Calu3 (cell line): ENCODE measurements at places on chromosomes 12 and 14.

DNA sequence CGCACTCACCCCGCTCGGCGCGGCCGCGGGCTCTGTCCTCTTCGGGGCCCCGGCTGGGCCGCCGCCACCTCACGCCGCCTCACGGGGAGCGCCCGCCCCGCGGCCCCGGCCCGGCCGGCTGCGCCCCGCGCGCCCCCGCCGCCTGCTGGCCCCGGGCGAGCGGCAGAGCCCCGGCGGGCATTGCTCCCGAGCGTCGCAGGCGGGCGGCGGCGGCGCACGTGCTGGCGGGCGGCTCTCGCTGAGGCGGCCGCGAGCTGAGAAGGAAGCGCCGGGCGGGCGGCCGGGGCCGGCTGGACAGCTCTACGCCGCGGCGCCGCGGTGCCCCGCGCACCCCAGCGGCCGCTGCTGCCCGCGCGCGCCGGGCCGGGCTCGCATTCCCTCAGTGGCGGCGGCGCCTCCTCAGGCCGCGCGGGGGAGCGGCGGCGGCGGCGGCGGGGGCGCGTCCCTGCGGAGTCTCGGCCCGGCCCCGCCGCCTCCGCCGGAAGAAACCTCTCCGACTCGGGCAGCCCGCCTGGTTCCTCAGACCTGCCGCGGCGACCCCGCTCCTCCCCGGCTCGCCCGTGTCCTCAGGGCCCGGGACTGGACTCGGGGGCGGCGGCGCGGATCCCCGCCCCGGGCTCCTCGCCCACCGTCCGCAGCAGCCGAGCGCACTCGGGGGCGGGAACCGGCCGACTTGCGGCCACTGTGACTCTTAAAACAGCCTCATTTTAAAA lies at the start of gene PITPNM2:
Gene PITPNM2, minus strand, starts transcription at position 347 of the 713 bp plus-strand sequence. CDS start 116,500 bp downstream, outside the sequence.
- DNase-seq: peak; percentile 82

DNA sequence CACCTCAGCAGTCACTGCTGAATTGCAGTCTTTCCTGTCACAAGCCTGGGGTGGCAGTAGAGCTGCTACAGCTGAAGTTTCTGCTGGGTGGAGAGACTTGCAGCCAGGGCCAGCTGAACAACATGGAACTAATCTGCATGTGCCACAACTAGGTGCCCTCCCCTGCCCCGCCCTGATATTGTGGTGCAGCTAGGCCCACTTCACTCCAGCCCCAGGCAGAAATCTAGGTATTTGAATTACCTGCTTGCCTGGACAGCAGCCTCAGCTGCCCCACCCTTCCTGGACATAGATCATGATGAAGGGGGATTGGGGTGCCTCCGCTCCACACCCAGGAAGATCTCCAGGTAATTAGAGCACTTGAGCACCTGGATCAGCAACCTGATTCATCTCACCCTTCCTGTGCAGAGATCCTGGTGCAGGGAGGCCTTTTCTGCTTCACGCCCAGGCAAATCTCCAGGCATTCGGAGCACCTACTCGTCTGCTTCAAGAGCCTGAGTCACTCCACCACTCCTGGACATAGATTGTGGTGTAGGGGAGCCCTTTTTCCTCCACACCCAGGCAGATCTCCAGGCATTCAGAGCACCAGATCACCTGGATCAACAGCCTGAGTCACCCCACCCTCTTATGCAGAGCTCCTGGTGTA lies 477.0 kb downstream of the SOX5 start:
- DNase-seq: no peak

DNA sequence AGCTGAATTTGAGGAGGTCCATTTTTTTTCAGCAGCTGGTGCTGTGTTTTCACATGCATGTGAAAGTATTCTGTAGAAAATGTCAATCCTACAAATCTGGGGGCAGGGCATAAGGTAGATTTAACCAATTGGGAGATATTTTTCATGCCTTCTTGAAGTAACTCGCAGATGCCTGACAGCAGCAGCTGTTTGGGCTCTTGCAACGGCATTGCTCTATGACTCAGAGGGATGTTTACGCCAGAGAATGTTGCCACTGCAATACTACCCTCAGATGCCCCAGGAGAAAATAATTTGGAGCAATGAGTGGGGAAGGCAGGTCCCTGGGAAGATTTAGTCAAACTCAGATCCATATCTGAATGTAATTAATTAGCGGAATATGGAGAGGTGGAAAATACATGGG lies 42.5 kb upstream of the MYBPC1 start:
- no peak for DNase-seq

- DNase-seq: no peak
Observed at GRCh38 chr14:52399921-52400595, 85.9 kb downstream of the PTGER2 start.

- no peak for DNase-seq
Observed at GRCh38 chr14:100283984-100284881, 22.0 kb downstream of the SLC25A29 start.

DNA sequence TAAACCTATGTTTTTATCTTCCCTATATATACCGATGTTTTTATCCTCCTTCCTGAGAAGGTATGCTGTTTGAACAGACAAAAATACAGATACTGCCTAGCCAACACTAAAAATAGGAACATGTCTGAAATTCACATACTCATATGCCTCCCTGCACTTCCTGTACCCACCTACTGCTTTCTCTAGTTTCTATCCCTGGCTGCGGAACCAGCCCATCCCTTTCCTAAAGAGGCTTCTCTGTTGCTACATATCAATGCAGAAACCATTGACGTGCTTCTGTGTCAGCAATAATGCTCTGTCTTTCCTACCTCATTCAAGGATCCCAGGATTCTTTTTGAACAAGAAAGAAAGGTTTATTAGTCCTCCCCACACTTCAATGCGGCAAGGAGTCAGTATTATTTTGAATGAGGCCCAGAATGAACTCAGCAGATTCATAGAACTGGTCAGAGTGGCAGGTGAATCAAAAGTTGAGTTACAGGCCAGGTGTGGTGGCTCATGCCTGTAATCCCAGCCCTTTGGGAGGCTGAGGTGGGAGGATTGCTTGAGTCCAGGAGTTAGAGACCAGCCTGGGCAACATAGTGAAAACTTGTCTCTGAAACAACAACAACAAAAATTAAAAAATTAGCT lies 67.8 kb upstream of the NAP1L1 start:
- DNase-seq: no peak

GRCh38 chr14:39025250-39025809 lies 77.7 kb downstream of the SEC23A start:
- DNase-seq: no peak

- DNase-seq: no peak
Observed at GRCh38 chr12:4584281-4584680, 22.3 kb downstream of the DYRK4 start.

DNA sequence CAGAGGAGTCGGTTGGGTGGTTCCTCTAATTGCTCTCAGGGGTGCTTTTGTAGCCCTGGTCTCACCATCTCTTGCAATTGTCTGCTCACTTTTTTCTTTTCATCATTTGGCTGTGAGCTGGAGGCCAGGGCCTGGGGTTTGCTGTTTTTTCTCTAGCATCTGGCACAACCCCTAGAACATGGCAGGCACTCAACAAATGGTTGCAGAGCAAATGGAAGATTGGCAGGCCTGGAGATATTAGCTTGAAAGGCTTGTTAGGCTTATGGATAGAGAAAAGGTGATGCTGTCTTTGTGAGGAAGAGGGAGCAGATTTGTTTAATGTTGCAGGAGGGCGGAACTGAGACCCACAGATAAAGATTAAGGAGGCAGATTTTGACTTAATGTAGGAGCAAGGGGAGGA lies 47.0 kb downstream of the GALNT8 start:
- DNase-seq: no peak

DNA sequence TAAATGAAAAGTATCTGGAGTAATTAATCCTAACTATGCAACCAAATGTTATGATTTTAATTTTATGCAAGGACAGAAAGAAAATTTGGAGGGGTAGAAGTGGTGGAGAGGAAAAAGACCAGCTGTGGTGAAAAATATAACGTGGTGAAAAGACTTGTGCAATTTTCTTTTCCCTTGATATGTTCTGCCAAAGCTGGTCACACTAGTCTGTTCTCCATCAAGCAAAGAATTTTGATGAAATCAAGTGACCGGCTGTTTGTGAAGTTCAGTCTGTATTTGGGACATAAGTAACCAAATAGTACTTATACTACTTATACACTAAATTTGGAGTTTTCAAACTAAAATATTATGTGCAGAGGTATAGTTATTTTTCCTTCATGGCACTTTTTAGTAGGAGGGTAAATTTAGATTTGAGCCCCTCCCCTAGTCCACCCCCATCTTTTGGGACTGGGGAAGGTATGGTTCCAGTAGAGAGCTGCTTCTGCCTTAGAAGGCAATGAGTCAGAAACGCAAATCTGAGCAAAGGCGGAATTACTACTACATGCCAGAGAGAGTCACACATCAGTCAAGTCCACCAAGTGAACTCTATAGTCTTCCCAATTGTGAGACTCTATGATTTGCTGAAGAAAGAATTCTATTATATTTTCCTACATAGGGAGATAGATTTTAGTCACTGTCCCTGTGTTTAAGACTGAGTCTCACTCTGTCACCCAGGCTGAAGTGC lies 229.7 kb downstream of the SLC25A21 start:
- DNase-seq: no peak

DNA sequence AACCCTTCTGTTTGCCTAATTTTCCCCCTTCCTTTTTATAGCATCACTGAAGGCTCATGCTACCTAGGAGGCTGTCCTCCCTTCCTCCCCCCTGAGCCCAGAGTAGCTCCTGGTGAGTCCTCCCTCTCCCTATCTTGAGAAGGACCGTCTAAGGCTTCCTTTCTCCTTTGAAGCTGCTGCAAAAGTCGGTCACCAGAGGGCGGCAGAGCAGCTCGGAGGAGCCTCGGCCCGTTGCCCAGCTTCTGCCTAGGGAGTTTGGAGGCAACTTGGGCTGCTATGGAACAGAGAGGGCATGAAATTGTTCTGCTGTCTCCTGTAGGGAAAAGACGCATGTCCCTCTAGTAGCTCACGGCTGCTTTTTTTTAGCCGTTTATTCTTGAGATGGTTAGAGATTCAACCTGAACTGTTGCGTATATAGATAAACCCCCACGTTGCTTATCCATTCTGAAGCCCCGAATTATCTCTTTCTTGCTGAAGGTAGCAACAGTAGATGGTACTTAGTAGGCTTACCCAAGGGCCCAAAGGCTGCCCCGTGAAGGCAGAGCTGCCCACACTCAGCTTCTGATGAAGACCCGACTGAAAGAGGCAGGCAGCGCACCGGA lies 5.7 kb downstream of the WNT5B start:
- DNase-seq: peak; percentile 74

DNA sequence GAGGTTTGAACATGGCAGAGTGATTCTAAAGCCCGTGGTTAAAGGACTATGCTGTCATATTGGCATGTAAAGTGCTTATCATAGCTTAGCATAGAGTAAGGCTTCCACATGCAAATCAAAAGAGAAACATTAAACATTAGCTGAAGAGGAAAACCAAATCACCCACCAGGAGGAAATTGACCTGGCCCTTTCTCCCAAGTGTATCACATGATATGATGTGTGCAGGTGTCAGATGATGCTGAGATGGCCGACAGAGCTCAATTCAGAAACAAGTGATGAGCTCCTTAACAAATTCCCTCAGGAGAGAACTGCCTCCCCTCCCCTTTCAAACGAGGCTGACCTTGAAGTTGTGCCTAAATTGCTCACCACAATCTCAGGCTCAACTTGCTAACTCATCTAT lies 217.1 kb upstream of the BTG1 start:
- DNase-seq: no peak

DNA sequence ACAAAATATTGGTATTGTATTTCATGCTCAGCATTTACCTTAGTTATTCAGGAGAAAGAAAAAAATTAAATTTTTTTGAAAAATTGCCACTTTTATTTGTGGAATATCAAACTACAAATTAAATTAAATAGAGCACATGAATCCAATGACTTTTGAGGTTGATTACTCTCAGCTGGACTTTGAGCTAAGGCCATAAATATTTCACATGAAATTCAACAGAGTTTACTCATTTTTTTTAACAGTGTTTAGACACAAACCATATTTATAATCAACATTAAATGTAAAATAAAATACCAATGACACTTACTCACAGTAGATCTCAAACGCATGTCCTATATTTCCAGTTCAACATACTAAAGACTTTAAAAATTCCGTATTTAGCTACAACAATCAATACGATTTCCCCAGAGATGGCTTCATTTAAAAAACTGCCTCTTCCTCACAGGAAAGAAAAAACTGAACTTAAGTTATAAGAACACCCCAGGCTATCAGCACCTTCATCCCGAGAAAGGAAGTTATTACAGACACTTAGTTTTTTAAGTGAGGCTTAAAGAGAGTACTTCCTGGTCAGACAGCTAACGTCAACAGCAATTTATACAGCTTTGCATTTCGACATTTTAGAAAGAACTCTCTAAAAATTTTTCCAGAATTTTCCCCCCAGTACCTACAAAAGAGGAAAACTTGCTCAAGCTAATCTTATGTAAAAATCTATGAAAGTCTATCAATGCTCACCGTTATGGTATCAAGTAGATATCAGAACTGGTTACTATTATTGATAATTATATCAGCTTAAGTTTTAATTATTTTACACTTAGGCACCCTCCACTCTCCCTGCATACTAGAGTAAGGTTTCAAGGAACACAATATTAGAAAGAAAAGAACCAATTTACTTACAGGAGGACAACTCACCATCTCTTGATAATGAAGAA lies 13.8 kb downstream of the TAOK3 start:
- no peak for DNase-seq

- no peak for DNase-seq
Observed at GRCh38 chr14:79134361-79134760, 964.2 kb downstream of the NRXN3 start.
